ENCODE measurements at places on chromosomes 5 and 9.

DNA sequence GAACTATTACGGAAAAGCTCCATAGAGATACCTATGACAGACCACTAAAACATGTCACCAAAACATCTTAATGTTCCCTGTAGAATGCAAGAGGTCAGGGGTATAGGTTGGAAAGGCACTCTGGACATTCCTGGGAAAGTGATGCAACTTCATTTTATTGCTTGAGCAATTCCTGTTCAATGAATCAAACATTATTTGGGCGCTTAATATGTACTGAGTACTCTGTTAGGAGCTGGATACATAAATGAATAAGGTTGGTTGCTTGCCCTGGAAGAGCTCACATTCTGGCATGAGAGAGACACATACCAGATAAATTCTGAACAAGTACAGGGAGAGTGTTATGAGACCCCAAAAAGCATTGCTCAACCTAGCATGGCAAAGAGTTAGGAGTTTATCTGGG lies 408.9 kb upstream of the DMAC1 start:
- DNase-seq, result no peak

DNA sequence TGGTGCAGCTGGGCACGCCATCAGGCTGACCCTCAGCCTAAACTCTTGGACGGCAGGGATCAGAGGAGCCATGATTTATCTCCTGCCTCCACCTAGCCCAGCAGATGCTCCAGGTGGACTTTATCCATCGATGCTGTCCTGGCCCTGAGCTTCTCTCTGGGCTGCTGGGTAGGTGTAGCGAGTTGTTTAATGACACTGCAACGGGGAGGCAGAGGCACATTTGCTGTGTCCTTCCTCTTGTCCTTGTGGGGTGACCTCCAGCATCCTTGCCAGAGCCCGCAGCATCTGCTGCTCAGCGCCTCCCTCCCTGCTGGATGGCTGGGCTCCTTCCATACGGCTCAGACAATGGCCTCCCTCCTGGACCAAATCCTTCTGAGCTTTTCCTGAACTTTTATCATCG lies 103.1 kb upstream of the IRX4 start:
- DNase-seq, result no peak

- DNase-seq, result no peak
Observed at GRCh38 chr9:129688285-129689043, 23.0 kb downstream of the PRRX2 start.

DNA sequence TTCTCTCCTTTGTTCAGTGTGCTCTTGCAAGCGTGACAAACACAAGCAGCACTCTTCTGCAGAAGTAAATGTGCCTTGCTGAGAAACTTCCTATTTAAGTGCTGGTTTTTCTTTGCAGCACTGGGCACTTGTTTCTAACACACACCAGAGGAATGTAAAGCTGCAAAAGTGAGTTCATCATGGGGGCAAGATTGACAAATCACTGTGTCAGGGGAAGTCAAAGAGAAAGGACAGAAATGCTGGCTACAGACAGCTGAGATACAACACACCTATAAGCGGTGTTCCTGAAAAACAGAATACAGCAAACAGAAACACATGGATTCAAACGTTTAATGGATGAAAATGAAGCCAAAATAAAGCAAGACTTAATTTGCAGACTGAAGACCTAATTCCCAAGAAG lies 19.6 kb downstream of the ROR2 start:
- no peak for DNase-seq

GRCh38 chr5:108634617-108635288 lies 112.9 kb upstream of the FER start:
- DNase-seq, result no peak

- DNase-seq, result no peak
Observed at GRCh38 chr9:110579034-110579861, at the start of gene SVEP1. Gene SVEP1 (minus strand): TSS chr9:110579741. CDS start chr9:110579543, 198 bp downstream.

- DNase-seq, result no peak
Observed at GRCh38 chr5:143402553-143403333, 743 bp downstream of the NR3C1 start.

DNA sequence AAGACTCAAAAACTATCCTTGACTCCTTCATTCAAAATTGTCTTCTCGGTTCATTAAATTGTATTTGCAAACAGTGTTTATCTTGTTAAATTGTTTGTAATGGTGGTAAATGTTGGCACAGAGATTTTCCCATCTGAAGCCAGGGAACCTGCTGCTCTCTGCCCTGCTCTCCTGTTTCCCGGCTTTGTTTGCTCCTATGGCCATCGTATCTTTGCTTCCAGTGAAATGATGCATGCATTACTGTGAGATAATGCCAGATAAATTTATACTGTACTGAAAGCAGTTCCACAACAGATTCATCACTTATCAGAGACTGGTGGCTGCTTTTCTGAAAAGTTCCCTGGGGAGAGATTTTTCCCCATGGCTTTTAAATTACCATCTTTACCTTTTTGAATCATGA lies 81.4 kb downstream of the CD180 start:
- DNase-seq, result no peak
